ENCODE measurements at places on chromosomes 3 and 15.

GRCh38 chr15:93067649-93068085 is 21.3 kb downstream of the RGMA start:
- DNase-seq, result no peak

DNA sequence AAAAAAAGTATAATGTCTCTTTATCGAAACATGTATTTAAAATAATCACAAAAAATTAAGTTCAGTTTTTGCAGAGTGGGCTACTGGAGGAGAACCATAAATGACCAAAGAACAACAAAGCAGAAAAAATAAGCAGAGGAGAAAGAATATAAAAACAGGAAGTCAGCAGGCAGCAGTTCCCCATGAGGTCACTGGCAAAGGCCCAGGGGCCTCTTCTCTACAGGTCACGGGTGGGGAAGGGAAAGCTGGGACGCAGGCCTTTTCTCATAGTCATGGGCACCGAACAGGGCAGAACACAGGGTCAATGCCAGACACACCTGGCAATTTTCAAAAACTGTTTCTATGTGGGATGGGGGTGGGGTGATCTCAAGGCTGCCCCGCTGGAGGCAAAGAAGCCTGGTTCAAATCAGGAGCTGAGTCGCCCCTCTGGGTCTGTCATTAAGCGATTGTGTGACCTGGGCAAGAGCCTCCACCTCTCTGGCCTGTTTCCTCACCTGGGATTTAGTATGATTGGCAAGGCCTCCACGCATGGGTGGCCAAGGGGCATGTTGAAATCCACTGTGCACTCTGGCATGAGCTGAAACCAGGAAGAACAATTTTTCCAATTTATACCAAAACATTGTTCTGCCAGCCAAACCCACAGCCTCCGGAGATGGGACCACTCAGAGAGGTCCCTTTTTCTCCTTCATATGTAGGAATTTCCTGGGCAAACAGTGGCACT is 43.8 kb upstream of the UACA start:
- DNase-seq, result no peak

GRCh38 chr15:54840621-54841398 is 355.9 kb downstream of the RSL24D1 start:
- no peak for DNase-seq

- no peak for DNase-seq
Observed at GRCh38 chr3:38689774-38690173, 40.3 kb upstream of the SCN5A start.

DNA sequence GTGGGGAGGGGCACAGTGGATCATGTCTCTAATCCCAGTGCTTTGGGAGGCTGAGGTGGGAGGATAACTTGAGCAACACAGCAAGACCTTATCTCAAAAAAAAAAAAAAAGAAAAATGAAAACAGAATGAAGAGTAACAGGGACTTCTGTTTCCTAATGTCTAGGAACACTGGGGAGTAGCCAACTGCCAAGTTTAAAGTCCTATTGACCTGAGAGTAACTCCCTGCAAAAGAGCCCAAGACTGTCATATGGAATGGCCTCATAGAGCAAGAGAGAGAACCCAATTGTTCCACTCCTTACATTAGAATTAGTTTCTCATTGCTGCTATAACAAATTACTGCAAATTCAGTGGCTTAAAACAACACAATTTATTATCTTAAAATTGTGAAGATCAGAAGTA is 881.4 kb upstream of the ROBO1 start:
- no peak for DNase-seq

GRCh38 chr15:92869263-92869940 is 30.7 kb upstream of the CHD2 start:
- no peak for DNase-seq

GRCh38 chr3:184874709-184875644 is 63.0 kb downstream of the VPS8 start:
- no peak for DNase-seq

GRCh38 chr3:120449701-120450599 is 842 bp downstream of the FSTL1 start:
- no peak for DNase-seq

- no peak for DNase-seq
Observed at GRCh38 chr3:195853996-195854395, 42.3 kb upstream of the MUC4 start.

DNA sequence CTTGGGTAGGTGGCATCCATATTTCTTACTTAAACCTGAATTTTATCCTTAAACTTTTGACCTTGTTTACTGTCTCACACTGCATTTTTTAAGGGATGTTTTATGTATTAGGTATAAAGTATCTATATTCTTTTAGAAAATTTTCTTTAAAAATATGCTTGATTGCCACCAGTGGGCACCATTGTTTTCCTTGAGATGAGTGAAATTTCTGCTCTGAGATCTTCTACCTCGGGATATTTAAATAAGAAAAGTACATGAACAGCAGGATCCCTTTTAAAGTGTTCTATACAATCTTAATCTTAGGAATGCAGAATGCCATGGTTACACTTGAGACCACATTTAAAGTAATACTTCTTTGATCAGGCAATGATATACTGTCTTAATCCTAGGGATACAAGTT is 108.7 kb downstream of the SLMAP start:
- no peak for DNase-seq

DNA sequence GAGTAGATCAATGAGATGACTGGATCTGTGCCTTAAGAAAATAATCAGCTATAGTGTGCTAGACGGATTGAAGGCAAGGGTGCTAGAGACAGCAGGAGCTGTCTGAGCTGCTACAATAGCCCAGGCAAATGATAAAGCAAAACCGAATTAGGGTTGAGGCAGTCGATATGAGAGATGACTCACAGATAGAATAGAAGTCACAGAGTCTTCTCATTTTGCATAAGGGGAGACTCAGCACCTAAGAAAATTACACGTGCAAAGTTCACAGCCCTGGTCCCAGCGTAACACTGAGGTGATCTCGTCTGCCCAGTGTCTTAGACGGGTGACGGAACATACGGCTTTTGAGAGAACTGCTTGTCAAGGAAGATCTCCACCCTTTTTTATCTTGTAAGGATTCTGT is 11.6 kb downstream of the LPP start:
- no peak for DNase-seq
